ENCODE measurements at places on chromosomes 7 and 10.

- DNase-seq: peak; percentile 47
These were observed 701 bp downstream of the STK17A start for GRCh38 chr7:43583424-43584194.

DNA sequence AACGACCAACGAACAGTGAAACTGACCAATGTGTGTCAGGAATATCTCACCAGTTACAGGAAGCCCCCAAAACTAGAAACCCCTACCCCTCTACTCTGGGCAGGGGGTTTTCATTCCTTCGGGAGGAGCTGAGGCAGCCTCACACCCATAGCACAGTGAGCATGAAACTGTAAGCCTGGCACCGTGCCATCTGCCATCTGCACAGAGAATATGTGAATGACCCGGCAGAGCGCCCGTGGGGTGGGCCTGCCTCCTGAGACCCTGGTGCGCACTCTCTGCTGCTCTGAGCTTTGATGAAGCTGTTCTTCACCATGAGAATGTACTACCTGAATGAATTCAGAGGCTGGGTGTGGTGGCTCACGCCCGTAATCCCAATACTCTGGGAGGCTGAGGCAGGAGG lies 27.1 kb downstream of the DAGLB start:
- DNase-seq: no peak

- DNase-seq: no peak
These were observed 14.0 kb downstream of the MMD2 start for GRCh38 chr7:4944939-4945338.

DNA sequence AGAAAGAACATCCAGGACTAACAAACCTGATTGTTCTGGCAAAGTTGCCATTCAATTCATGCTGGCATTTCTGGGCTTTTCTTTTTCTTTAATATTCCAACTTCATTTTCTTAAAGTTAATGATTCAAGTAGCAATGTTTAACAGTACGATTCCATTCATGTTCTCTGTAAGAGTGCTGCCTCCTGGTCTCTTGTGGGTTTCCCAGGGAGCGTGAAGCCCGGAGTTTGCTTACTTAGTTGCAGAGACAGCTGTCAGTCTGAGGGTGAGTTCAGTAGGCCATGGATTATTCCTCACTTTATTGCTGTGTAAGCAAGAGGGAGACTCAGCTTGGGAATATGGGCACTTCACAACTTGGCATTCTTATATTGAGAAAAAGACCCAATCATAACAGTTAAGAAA lies 142.2 kb downstream of the TWIST1 start:
- DNase-seq: no peak

GRCh38 chr7:144821067-144821466 lies 14.8 kb downstream of the TPK1 start:
- DNase-seq: no peak

DNA sequence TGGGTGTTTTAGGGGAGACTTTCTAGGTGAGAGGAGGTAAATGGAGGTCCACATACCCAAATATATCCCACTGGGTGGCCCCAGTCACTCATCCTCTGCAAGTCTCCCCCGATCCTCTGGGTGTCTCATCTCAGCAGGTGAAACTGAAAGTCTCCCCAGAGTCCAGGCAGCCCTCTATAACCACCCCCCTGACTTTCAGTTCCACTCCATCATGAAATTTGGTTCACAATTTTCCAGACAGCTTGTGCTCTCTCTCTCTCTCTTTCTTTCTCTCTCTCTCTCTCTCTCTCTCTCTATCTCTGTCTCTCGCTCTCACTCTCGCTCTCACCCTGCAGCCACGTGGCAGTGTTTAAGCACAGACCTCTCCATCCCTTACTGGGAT lies 56.7 kb upstream of the ELN start:
- no peak for DNase-seq

- DNase-seq: peak; percentile 61
These were observed 694.2 kb upstream of the FZD8 start for GRCh38 chr10:36336315-36336714.

- DNase-seq: no peak
These were observed 301.2 kb downstream of the FGFR2 start for GRCh38 chr10:121296881-121297585.

DNA sequence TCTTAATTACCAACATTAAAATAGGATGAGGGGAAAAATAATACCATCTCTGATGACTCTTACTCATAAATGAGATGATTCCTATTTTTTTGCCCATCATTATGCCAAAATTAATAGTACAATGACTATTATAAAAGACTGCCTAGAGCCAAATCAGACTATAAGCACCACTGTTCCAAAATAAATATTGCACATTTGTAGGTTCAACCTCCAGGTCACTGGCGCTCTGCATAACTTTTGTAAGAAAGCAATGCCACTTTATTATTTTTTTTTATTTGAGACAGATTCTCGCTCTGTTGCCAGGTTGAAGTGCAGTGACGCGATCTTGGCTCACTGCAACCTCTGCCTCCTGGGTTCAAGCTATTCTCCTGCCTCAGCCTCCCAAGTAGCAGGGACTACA lies 142.5 kb upstream of the SP8 start:
- DNase-seq: no peak

GRCh38 chr7:156558198-156558597 lies 82.4 kb upstream of the RNF32 start:
- DNase-seq: peak; percentile 7

GRCh38 chr10:59993931-59994330 lies 87.6 kb upstream of the CCDC6 start:
- DNase-seq: no peak

- no peak for DNase-seq
These were observed 15.6 kb upstream of the LMTK2 start for GRCh38 chr7:98091061-98091460.

DNA sequence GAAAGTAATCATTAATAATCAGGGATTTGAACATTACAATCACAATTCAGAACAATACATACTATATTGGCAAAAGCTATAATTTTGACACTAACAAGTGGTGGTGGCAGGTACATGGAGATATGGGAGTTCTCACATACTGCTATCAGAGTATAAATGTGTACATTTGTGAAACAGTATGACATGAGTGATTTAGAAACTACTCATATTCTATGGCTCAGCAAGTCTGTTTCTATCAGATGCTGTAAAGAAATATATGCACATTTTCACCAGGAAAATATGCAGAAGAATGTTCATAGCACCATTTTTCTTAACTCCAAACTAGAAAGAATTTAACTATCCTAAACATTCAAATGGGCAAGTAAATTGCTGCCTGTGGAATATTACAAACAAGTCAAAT lies 620.0 kb downstream of the SH2D4B start:
- DNase-seq: no peak

- no peak for DNase-seq
These were observed 35.9 kb downstream of the ADAP1 start for GRCh38 chr7:918441-919113.

DNA sequence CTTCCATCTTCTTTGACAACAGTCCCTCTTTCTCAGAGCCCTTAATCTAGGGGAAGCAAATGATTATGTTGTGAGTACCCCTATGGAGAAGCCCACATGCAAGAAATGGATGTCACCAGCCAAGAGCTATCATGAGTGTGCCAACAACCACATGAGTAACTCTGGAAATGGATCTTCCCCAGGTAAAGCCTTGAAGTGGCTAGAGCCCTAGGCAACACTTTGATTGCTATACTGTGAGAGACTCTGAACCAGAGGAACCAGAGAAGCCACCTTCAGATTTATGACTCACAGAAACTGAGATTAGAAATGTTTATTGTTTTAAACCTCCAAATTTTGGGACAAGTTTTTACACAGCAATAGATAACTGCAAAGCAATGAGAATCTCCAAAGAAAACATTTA lies 60.9 kb upstream of the COL1A2 start:
- no peak for DNase-seq

DNA sequence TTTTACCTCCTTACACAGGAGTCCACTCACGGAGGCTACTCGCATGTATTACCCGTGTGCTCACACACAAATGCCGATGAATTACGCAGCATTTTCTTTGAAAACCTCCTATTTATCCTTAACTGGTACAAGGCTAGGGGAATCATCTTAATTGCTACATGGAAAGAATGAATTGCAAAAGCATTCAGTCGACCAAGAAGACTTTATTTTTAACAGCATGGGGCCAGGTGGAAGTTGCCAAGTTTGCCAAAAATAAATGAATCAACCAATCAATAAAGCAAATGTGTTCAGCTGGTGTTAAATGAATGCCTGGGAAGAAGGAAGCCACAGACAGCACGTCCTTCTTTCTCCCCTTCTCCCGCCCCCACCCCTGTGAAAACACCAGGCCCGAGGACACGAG lies 55.8 kb downstream of the CTBP2 start:
- DNase-seq: no peak

- no peak for DNase-seq
These were observed 227.9 kb upstream of the PRSS58 start for GRCh38 chr7:142485617-142486226.

GRCh38 chr7:115679976-115680375 lies 350.6 kb downstream of the TFEC start:
- DNase-seq: peak; percentile 42

- peak; percentile 97 for DNase-seq
These were observed 57.1 kb upstream of the IGFBP3 start for GRCh38 chr7:45978010-45978681.

GRCh38 chr10:100006243-100006886 lies 3.4 kb downstream of the DNMBP start:
- DNase-seq: peak; percentile 94

- DNase-seq: peak; percentile 55
These were observed 252.1 kb downstream of the GLI3 start for GRCh38 chr7:41984888-41985287.

- DNase-seq: peak; percentile 31
These were observed 34.7 kb downstream of the MET start for GRCh38 chr7:116706668-116707126.

GRCh38 chr10:62036186-62037081 lies 134.9 kb downstream of the ARID5B start:
- no peak for DNase-seq

DNA sequence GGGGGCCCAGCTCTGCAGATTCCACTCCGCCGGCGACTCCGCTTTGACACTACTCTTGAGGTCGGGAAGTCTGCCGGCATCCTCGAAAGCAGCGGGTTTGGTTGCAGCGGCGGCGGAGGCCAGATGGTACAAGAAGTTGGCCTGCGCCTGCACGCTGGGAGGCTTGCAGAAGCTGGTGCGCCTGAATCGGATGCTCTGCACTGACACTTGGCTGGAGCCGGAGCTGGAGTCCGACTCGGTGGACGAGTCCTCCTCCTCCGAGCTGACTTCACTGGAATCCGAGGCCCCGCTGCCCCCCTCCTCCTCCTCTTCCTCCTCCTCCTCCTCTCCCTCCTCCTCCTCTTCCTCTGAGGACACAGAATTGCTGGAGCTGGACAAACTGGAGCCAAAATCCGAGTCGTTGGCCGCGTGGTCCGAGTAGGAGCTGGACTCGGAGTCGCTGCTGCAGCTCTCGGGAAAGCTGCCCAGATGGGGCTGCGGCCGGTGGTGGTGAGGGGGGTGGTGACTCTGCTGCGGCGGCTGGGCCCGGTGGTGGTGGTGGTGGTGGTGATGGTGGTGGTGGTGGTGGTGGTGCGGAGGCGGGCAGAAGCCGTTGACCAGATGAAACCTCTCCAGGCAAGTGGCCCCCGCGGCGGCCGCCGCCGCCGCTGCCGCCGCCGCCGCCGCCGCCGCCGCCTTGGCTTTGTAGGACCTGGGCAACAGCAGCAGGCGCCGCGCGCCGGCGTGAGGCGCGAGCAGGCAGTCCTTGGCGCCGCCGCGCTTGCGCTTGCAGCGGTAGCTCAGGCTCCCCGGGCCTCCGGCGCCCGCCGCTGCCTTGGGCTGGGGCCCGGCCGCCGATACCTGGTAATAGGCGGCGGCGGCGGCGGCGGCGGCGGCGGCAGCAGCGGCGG lies 9.0 kb downstream of the SKIDA1 start:
- peak; percentile 72 for DNase-seq

DNA sequence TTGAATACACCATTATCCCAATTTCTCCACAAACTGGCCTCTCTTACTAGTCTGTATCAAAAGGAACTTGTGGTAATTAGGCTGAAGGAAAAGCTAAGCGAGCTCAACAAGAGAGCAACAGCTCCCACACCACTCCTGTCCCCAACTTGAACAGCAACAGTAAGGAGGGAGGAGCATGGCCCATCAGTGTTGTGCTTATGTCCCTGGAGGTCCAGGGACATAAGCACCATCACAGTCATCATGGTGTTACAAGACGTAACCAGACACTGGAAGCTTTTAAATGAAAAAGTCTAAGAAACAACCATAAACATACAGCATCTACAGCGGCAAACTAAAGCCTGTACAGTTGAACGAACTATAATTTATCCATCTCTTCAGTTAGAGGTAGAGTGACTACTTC lies 989 bp downstream of the ERLIN1 start:
- DNase-seq: peak; percentile 8

DNA sequence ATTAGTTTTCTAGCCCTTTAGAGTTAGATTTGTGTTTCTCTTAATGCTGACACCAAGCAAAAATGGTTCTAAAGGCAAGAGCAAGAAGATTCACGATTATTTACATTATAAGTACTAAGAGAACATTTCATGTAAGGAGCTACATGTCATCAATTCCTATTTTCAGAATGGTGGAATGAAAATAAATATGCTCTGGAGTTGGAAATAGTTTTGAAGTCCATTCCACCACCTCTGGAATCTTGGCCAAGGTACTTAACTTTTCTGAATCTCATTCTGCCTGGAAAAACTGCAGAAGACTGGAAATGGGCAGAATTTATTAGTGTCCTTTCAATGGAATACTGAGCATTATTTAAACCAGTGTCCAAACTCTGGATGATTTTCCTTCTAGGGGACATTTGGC lies 125.1 kb upstream of the RAB11FIP2 start:
- peak; percentile 59 for DNase-seq

GRCh38 chr7:114405427-114405826 lies 9.2 kb upstream of the FOXP2 start:
- peak; percentile 17 for DNase-seq

DNA sequence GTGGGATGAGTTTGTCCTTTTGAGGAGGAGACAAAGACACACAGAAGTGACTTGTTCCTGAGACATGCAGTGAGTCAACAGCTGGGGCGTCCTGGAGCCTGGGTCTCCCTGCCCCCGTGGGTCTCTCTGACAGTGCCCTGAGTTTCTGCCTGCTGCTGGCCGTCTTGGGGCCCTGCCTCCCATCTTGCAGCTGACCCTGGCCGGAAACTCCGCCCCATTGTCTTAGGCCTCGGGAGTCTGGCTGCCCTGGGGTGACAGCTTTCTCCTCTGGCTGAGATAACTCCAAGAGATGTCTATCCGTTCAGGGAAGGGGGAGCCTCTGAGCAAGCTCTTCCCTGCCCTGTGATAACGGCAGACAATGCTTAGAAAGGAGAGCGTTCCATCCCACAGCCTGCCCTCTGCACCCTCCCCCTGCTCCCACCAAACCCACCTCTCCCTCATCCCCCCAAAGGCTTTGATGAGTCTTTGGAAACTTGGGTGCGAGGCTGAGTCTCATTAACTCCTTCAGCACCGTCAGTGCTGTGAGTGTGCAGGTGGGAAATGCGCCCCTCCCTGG lies 69.5 kb upstream of the PODXL start:
- peak; percentile 77 for DNase-seq

Measured in fibroblast of skin of abdomen (primary cell).